ENCODE measurements at places on chromosomes 16 and 17.

DNA sequence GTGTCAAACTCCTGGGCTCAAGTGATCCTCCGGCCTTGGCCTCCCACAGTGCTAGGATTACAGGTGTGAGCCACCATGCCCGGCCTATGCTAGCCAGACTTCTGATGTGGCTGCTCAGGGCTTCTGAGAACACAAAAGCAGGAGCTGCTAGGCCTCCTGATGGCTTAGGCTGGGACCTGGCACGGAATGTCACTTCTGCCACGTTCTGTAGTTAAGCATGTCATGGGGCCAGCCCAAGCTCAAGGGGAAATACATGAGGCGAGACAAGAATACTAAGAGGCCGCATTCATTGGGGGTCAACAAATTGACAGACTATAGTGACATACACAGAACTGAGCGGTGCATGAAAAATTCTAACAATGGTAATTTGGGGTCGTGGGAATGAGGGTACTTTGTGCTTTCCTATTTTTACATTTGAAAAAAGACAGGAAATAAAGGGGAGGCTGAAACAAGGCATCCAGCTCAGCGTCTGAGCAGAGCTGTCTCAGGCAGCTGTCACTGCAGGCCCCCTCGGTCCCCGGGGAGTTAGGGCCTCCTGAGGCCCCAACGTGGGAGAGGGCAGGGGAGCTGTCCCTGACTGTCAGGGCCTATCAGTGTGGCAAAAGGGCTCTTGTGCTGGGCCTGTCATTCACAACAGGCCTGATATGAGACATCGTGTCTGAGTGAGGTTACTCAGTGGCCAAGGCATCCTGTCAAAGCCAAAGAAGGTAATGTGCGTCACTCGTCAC lies 26.4 kb downstream of the CFAP20 start:
- DNase-seq = no peak

GRCh38 chr16:48824271-48824670 lies 214.3 kb upstream of the N4BP1 start:
- no peak for DNase-seq

DNA sequence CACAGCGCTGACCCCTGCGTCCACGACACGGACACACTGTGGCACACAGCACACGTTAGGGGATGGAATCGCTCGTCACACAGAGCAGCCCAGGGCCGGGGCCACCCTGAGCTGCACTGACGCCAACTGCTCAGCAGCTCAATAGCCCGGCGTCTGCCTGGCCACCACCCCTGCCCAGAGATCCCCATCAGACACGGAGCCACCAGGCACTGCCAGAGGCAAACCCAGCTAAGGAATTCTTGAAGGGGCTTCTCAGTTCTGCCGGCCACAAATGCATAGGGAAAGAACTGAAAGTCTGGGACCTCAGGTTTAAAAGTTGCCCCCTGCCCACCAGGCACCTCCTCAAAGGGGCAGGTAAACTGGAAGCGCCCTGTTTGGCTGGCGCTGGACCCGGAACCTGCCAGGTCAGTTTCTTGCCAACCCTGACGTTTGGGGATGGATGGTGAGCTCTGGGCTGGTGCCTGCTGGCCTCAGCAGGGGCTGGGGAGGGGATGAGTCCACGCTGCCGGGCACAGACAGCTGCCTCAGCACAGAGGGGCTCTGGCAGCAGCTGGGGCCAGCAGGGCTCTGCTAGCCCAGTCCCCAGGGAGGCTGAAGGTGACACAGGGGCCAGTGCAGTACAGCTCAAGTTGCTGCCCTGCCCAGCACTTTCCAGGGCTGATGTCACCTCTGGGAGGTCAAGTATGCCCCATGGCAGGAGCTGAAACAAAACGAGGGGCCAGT lies 33.2 kb downstream of the TIMM22 start:
- DNase-seq = no peak

DNA sequence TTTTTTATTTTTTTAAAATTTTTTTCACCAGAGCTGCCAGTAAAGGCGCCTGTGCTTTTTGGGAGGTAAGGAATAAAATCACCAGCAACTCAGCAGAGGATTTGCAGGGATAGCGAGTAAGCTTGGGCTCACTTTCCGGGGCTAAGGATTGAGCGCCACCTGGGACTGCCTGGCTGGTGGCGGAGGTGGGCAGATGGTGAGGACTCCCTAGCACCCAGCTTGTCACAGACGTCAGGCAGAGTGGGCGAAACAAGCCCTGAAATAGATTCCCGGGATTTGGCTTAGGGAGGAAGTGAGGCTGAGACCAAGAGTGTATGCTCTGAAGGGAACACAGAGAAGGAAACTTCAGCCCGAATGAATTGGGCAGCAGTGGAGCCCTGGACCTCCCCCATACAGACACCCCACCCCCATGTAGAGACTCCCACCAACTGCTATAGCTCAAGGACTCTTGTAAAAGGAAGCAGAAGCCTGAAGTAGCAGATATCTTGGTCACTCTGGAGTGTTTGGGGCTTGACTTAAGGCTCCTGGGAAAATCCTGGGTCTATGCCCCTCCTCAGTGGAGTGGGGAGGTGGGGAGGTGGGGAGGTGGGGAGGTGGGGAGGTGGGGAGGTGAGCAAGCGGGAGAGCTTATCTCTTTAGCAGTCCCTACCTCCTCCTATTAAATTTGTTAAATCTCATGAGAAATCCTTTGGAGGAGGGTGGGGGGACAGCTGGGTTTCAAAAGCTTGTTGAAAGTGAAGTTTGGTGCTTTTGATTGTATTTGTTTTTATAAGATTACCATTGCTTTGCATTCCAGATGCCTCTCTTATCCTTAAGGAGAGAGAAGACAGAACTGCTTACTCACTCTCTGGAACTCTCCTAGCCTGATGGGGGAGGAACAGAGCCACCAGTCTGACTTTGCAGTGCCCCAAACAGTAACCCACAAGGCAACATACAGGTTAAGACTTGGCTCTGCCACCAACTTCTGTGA lies 8.2 kb downstream of the ARL4D start:
- DNase-seq = no peak

GRCh38 chr17:36002631-36003030 lies 1.3 kb upstream of the CCL15 start:
- no peak for DNase-seq

- no peak for DNase-seq
Measured at GRCh38 chr17:10058921-10059683, 139.3 kb downstream of the GAS7 start.

- no peak for DNase-seq
Measured at GRCh38 chr17:80968602-80969029, 23.0 kb upstream of the CHMP6 start.

DNA sequence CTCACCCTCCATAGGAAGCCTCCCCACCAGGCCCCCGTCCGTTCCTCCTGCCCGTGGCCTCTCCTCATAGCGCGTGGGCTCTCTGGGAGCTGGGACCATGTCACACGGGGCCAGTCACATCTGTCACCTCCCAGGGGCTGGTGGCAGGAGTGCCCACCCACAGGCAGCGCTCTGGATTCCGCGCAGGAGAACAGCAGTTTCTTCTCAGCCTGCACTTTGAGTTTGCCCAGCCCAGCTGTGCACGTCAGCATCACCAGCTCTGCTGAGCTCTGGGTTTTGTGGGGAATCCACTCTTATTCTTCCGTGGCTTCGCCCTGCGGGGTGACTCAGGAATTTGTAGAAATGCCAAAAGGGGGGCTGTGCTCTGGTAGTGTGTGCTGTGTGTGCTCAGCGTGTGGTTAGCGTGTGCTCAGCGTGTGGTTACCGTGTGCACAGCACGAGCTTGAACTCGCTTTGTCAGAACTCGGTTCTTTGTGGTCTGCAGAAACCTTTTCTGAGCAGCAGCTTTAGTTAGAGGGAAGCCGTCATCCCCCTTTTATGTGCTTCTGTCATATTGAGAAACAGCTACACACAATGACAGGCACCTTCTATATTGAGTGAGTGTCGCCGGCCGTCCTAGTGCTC lies 3.2 kb downstream of the ACSF3 start:
- peak; percentile 49 for DNase-seq

GRCh38 chr17:16273499-16273898 lies 56.5 kb downstream of the PIGL start:
- DNase-seq = no peak

DNA sequence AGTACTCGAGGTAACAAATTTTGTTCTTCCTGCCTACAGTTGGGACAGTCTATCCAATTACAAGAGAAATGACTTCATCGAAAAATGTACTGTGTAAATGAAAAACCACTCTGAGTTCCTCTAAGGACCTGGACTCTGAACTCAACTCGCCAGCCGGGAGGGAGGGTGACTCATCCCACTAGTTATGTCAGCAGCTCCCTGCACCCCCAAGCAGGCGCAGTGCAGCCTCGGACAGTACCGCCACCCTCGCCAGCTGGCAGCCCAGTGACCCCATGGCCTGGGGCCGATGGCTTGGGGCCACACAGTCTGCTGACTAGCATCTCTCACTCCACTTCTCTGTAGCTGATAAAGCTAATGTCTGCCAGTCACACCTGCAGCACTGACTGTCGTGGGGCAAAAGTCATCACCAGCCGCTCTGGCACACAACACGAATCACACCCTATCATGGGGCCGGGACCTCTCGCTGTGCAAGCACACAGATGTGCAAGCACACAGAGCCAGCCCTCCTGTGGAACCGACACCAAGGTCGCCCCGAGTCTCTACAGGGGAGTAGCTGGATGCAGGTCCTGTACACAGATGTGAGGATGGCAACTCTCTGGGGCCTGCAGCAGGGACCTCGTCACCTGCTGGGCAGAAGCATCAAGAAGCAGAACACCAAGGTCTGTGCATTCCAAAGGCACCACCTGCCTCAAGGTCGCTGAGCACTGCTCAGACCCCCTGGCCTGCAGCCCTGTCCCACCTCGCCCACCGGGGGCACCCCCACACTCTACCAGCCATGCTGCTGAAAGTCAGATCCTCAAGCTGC lies 5.7 kb downstream of the CSNK1D start:
- DNase-seq = peak; percentile 57

GRCh38 chr17:61366715-61367413 lies 32.8 kb upstream of the TBX2 start:
- DNase-seq = no peak

DNA sequence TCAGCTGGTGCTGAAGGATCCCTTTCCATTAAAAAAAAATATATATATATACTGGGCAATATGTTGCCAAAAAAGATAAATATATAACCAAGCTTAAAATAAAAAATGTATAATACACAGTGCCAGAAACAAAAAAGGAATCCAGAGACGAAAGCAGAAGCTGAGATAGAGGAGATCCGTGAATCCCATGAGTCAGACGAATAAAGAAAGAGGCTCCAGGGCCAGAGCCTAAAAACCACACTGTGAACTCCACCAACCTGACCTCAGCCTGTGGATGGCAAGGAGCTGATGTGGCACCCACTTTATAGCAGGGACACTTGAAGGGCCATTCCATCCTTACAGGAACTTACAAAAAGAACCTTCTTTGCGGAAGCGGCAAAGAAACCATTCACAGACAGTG lies 34.8 kb downstream of the PITPNM3 start:
- no peak for DNase-seq

- DNase-seq = peak; percentile 87
Measured at GRCh38 chr16:89711601-89712273, 9.0 kb downstream of the VPS9D1 start.

- no peak for DNase-seq
Measured at GRCh38 chr16:12417815-12418211, 385.9 kb downstream of the CPPED1 start.

DNA sequence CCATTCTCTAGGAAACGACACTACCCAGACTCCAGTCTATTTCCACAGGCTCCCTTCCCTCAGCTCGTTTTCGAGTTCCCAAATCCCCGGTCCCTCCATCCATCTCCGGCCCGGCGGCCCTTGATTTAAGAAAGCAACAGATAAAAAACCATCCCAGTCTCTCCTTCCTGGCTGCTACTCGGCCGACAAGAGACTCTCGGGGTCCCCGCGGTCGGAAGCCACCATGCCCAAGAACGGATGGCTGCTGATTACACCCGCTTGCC lies 182 bp downstream of the RPL26 start:
- DNase-seq = no peak

DNA sequence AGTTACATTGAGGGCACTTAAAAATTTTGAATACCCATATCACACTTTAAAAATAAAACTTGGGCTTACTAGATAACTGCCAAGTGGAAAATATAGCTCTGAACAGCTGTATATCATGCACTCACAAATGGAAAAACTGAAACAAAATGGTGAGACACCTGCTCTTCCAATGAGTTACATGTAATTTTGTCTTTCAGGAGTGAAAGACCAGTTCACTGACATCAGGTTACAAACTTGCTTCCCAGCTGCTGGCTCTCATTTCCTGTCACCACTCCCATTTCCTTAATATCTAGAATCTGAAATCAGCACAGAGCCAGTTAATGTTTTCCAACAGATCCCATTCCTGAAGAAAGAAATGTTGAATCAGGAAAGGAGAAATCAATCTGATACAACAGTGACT lies 10.8 kb downstream of the CSNK2A2 start:
- DNase-seq = no peak

GRCh38 chr16:68936736-68937631 lies 93.7 kb downstream of the TANGO6 start:
- no peak for DNase-seq

GRCh38 chr17:48030531-48030930 lies 7.1 kb downstream of the COPZ2 start:
- no peak for DNase-seq

DNA sequence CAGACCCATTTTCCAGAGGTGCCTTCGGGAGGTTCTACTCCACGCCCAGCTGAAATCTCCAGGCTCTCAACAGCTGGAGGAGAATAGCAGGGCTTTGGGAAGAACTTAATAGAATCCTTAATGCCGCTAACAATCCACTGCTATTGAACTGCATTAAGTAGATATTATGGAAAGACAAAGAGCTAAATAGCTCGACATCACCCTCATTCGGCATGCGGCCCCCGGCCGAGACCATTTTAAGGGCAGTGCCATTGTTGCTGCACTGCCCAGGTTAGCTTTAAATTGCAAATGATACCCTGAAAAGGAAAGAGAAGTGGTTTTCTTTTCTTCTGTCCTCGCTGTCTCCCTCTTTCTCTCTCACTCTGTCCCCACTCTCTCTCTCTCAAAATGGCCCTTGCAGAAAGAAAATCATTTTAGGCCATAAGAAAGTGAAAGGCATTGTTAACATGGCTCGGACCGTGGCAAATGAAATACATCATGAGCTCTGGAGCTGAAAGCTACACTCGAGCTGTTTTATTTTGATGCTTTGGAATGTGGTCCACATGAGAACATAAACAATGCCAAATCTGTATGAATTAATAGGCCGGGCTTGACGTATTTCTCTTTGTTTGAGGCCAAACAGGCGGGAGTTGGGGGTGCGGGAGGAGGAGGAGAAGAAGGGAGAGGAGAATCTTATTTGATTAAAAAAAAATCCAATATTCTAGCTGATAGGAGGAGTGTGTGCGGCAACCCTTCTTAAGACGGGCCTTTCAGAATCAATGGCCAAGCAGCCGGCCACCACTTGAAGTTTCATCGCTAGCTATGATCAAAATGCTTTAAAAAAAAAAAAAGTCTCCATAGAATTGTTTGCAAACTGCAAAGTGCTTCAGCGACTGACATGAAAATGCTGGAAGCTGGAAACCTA lies 298.8 kb upstream of the IRX3 start:
- DNase-seq = no peak

DNA sequence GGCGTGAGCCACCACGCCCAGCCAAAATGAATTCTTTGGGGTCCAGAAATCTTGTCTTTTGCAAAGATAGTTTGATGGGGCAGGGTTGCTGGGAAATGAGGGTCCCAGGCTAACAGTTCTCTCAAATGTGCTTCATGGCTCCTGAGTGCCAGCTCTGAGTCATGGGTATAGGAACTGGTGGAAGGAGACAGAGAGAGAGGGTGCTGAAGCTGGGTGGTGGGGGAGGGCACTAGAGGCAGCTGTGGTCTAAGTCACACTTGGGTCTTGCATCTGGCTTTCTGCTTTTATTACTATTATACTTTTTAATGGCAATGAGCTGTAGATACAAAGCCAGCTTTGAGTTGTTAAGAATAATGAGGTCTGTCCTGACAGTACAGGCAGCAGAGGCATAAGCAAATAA lies 54.6 kb downstream of the PRKCA start:
- no peak for DNase-seq

GRCh38 chr17:55383771-55384642 lies 37.6 kb downstream of the MMD start:
- no peak for DNase-seq
